ENCODE measurements at places on chromosomes 6 and 20.

- DNase-seq, result no peak
These were observed 9.4 kb downstream of the ABCC10 start for GRCh38 chr6:43436577-43437282.

DNA sequence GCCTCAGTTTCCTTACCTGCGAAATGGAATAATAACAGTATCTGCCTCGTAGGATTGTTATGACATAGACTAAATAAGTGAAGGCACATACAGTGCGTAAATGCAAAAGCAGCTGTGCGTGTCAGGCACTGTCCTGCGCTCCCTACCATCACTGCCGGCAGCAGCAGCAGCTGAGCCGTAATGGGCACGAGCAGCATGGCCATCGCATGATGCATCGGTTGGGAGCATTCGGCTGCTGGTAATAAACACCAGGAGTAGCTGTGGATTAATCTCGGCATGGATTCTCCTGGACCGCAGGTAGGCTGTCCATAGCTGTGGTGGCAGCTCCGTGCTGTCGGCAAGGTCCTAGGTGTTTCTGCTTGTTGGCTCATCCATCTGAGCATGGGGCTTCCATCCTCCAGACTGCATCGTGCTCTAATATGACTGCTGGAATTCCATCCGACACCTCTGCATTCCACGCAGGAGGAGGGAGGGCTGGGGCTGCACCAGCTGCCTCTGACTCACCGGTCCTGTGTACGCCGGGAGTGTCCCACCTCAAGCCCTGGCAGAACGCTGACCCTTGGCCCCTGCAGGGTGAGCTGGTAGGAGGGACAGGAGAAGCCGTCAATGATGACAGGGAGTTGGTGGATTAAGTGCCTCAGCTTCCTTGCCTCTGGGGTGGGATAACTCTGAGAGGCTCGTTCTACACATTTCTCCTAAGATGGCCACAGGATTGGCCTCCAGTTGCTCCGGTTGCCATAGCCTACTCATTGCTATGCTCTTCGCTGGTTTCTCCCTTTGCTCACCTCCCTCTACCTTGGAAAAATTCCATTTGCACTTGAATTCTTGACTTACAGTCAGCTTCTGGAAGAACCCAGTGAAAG, 100.9 kb upstream of the PMEPA1 start:
- DNase-seq, result no peak

GRCh38 chr6:133034509-133035206, 206.5 kb upstream of the EYA4 start:
- no peak for DNase-seq

DNA sequence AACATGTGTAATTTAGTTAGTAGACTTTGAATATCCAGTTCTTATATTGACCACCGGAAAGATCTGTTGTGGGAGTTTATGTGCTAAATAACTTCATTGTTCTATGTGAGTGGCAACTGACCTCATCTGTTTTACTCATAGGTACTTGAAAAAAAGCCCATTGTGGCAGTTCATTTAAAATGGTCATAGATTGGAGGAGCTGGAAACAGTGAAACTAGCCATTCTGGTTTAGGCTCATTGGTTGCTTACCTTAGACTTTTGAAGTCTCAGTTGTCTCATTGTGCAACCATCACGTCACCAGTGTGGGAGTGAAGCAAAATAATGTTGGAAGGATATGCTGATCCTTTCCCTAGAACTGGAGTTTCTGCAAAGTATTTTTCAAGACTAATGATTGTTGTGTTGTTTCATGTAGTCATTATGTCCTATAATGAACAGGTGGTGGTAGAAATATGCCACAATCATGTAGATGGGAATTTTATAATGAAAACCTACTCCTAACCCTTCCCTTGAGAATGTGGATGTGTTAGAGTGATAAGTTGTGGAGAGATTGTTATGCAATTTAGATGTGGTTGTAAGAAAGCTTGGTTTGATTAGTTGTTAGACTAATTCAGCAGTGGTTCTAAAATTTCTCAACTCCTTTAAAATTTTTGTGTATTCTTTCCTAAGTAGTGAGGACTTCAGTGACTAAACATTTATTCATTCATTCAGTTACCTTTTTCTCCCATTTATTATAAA, 18.3 kb downstream of the DSP start:
- no peak for DNase-seq

DNA sequence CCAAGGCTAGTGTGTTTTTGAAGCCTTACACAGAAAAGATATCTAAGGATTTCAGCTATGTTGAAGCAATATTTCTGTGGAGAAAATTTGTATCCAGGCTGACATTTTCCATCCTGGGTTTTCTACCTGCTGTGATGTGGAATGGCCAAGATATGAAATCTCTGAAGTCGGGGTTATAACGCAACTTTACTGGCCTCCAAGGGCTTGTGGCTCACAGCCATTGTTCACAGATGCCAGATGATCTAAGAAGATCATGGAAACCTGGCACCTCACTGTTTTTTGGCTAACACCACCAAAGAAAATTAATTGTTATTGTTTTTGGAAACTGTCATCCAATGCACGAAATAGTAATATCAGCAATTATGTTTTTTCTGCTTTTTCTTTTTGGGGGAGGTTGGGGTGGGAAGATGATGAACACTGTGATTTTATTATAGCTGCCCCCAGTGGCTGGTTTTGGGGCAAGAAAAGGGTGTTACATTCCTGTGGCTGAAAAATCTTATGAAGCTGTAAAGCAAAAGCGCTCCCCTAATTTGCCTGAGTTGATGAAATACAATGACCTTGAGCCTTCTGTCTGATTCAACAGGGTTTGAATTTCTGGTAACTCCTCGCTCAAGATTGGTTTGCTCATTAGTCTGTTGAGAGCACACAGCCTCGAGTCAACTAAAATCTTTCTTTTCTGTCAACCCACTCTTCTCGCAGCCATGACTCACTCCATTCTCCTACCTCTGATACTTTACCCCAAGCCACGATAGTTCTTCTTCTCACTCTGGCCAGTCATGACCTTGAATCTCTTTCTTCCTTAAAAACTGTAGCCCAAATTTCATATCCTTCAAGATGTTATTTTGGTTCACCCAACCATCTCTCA, 236.7 kb downstream of the PAX1 start:
- DNase-seq, result no peak

DNA sequence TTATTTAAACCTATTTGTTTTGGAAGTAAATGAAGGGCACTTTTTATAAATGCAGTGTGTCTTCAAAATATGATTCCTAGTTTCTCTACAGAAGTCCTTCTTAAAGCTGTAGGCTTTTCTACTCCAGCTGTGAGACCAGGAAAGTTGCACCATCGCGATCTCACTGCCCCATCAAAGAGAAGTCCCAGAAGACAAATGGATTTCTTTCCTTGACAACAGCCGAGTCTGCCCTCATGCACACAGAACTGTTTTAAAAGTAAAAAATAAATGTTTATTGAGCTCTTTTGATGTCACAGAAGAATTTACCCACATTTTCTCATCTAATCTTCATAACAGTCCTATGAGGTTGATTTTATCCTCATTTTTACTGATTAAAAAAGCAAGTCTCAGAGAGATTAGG, 324.4 kb upstream of the NT5E start:
- no peak for DNase-seq

DNA sequence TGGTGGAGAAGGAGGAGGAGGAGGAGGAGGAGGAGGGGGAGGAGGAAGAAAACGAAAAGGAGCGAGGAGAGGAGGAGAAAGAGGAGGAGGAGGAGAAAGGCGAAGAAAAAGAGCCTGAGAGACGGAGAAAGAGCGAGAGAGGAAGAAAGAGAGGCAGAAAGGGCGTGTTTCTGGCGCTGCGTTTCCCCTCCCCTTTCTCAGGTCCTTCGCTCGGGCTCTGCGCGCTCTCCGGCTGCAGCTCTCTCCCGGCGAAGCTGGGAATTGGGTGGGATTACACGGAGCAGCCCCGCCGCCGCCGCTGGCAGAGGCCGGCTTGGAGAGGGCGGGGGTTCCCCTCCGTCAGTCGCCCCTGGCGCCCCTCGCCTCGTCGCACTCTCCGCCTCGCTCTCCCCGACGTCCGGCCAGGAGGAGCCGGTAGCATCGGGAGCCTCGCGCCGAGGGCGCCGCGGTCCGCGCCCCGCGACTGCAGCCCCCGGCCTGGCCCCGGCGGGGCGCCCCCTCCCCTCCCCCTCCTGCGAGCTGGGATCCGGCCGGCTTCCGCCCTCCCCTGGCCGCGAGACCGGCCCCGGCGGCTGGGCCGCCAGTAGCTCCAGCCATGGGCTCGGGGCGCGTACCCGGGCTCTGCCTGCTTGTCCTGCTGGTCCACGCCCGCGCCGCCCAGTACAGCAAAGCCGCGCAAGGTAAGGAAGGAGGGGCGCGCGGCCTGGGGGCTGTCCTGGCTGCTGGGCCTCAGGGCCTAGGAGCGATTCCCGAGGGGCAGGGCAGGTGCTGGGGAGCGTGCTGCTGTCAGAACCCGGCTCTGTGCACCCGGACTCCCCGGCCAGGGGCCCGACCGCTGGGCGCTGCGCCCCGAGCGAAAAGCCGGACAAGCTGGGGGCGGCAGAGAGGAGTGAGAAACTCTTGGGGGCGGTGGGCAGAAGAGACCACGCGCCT, at the start of gene SCUBE3:
TSS of gene SCUBE3 (plus strand) at position 133 of the 933 bp plus-strand sequence. CDS start at position 596, 463 bp downstream.
- DNase-seq, result no peak

Data from left cardiac atrium (tissue), 4 donors.